ENCODE measurements at places on chromosomes 5 and 9. TPM values are rescaled to one million over a fixed set of nuclear protein-coding genes. Genes with fewer than 3 reads are reported as not detected.
A peak's percentile ranks its signal among the peaks of the same experiment; 100 is the strongest.

GRCh38 chr9:21324047-21324446 lies 11.2 kb downstream of the KLHL9 start:
- DNase-seq = no peak

DNA sequence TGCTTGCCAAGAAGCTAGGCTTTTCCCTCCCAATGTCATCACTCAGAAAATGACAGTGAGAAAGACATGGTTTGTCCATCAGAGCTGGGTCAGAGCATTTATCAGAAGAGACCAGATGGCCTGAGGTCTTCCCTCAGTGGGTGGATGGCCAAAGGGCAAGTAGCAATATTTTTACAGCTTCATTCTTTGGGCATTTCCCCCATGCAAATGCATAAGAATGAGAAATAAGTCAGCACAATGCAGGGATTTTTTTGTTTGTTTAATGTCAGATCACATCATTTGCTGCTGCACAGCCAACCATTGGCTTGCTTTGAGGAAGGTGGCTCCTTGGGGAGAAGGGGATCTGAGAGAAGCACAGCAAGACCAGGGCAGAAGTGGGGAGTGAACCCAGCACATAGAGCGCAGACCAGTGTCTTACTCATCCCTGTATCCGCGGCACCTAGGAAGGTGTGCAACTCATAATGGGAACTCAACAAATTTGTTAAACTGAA lies 209.6 kb downstream of the SEMA6A start:
- DNase-seq = no peak

GRCh38 chr5:137122558-137122957 lies 376.6 kb downstream of the SPOCK1 start:
- no peak for DNase-seq

DNA sequence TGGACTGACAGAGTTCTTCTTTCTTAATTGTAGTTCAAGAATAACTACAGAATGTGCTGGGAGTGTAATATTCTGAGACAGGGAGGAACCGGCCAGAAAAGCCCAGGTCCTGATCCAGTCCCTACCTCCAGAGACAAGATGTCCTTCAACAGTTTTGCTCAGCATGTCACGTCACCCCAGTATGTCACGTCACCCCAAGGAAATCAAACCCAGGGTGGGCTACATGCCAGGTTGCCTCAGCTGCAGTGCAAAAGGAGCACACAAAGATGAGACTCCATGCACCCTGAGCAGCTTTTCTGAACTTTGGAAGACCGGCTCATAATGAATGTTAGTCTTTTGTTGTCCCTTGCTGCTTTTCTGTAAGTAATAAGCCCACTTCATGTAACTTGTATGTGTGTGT lies 25.9 kb upstream of the NIPAL4 start:
- DNase-seq = no peak

DNA sequence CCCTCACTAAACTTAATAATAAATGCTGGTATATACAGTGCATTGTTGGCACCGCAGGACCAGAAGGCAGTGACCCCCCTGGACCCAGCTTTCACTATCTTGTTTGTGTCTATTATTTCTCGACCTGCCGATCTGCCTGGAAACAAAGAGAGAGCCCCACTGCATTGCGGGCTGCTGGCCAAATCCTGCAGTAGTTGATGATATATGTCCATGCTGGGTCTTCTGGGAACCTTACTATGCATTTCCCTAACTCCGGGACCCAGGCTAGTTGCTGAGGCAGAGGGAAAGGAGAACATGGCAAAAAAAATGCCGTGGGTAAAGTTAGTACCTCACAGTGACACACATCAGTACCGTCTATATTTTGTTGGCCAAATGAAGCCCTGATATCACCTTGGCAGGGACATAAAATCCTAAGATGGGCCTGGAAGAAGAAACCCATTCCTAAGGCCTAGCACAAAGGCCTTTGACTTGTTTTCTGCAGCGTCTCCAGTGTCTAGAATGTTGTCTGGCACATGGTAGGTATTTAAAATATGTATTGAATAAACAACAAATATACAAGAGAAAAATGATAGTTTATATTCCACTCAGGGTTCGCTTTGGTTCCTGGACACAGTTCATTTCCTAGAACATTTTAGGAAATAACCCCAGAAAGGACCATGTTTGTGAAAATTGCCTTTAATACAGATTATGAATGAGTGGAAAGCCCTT lies 46.1 kb downstream of the NMUR2 start:
- no peak for DNase-seq

- no peak for DNase-seq
These were observed 482 bp upstream of the TDRD7 start for GRCh38 chr9:97411440-97411788.

DNA sequence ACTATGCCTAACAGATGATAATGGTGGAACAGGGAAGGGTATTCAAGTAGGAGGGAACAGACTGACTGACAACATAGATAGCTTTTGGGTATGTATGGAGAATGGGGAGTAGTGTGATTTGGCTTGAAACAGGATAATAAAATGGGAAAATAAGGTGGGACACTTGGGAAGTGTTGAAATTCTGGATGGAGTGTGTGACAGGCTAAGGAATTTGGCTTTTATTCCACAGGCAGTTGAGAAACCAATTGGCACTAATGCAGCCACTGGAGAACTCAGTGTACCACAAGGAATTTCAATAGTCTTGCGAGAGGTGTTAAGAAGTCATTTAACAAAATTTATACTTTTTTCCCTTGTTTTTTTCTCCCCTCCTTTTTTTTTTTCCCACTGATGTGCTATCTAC lies 153.5 kb upstream of the ELAVL2 start:
- DNase-seq = no peak

GRCh38 chr9:4979239-4979638 lies 5.8 kb upstream of the JAK2 start:
- peak; percentile 21 for DNase-seq

- no peak for DNase-seq
These were observed 1714.1 kb downstream of the EFNA5 start for GRCh38 chr5:105956456-105957196.

DNA sequence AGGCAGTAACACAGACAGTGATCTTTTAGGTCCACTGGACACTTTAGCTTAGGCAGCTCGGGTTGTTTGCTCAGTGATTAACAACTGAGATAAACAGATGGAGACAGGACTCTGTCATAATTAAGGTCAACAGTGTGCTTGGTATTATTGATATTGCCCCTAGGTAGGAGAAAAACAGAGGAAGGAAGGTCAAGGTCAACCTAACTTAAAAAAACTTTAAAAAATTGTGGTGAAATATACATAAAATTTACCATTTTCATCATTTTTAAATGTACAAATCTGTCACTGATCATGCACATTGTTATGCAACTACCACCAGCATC lies 2.1 kb upstream of the HSPA4 start:
- no peak for DNase-seq

- DNase-seq = peak; percentile 33
These were observed 378 bp downstream of the DROSHA start for GRCh38 chr5:31531543-31531887.

GRCh38 chr5:128701301-128701700 lies 163.3 kb upstream of the FBN2 start:
- DNase-seq = no peak

GRCh38 chr9:18910435-18910834 lies 122.6 kb downstream of the SAXO1 start:
- DNase-seq = no peak

GRCh38 chr9:5988265-5988664 lies 27.2 kb downstream of the RANBP6 start:
- DNase-seq = no peak

DNA sequence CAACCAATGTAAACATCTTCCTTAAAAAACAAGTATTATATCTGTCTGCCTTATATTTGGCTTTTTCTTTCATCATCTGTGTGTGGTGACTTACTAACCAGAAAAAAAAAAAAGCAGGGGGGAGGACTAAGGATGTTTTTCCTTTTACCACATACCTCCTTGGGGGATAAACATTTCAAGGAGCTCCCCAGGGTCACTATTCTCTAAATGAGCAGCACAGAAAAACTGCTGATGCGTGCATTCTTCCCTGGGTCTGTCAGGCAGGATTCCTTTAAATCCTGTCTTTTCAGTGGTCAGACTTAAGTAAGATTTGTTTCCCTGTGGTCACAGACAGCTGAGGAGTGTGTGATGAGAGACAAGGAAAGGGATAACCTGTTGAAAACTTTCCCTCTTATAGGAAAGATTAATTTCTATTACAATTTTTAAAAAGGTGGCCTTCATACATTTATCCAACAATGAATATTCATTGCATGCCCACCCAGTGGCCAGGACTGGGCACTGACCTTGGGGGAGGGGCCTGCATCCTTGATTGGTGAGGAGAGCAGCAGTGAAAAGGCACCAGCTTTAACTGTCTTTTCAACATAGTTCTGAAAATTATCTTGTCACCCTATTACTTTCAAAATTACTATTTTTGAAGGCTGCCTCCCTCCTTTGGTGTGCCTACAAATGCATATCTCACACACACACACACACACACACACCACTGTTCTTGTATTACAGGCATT lies 123.1 kb downstream of the TLE4 start:
- DNase-seq = peak; percentile 37

DNA sequence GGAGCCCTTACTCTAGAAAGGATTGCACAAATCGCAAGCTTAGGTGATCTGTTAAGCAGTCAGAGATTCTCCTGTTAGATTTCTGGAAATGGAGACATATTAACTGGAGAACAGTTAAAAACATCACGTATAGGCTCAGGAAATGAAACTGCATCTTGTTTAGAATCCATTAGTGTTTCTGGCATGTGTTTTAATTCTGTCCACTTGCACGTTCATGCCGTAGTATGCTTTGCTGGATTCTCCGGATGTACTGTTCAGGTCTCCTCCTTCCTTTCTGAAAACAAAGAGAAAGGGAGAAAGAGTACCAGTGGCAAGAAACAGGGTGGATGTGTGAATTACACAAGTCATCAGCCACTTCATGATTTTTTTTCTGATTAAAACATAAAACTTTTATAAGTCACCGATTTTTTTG lies 2.5 kb upstream of the RGMB start:
- peak; percentile 57 for DNase-seq

GRCh38 chr9:137762414-137763061 lies 115.0 kb upstream of the CACNA1B start:
- DNase-seq = no peak

DNA sequence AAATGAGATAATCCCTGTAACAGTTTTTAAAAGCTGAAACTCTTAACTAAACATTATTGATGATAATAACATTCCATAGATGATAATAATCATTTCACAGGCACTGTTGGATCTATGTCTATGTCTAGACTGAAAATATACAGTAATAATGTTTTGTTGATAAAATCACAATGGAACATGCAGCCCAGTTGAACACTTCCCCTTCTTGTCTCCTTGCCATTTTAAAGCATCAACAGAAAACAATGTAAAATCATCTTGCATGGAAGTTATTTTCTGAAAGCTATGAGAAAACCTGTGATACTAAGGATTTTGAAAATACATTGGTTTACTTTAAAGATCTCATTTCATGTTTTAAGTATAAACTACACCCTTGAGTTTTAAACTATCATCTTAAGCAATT lies 1.9 kb downstream of the GAPT start:
- DNase-seq = no peak

DNA sequence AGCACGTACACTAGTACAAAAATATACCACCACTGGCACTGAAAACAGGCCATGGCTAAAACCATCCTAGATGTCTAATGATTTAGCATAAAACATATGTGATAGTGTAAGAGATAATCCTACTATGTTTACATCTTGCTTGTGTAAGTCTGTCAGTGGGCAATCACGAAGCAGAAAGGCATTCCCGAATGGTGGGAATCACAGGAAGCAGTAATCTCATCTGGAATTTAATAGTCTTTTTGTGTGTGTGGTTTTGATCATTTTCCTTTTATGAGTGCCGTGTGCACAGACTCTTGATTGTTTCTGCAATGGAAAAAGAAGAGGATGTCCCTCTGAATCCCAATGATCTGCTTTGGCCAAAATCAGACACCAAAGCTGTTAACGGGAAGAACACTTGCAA lies 200.5 kb downstream of the EBF1 start:
- peak; percentile 18 for DNase-seq

GRCh38 chr5:173065155-173065554 lies 9.0 kb downstream of the CREBRF start:
- DNase-seq = no peak

DNA sequence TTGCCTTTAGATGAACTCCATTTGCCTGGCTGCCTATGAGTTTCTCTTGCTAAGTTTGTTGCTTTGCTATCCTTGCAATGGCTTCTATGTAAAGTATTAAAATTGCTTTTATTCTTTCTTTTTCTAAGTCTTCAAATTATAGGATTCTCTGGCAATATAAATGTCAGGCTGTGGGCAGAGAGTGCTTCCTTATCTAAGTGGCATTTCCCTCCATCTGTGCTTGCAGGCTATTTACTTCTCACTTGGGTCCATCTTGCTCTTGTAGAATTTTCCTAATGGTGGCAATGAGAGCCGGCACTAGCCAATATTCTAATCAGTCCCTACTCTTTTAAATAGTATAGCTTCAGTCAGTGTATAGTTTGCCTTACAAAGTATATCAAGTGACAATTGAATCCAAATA lies 63.3 kb downstream of the FAM174A start:
- DNase-seq = no peak

GRCh38 chr9:75715360-75715759 lies 175.1 kb upstream of the PCSK5 start:
- DNase-seq = no peak

DNA sequence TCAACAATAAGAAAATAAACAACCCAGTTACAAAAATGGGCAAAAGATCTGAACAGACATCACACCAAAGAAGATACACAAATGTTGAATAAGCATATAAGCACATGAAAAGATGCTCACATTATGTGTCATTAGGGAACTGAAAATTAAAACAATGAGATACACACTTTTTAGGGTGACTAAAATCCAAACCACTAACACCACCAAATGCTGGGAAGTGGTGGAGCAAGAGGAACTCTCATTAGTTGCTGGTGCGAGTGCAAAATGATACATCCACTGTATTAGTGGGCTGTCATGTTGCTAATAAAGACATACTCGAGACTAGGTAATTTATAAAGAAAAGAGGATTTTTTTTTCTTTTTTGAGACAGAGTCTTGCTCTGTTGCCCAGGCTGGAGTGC lies 329.1 kb downstream of the TMEM38B start:
- no peak for DNase-seq

The MBLAC2 gene
- total RNA-seq = 6.5 TPM

The BTNL8 gene
- not detected for total RNA-seq

The C8G gene
- total RNA-seq = 0.75 TPM

The FRRS1L gene
- 0.41 TPM for total RNA-seq

The PDLIM4 gene
- 8.9 TPM for total RNA-seq

The SECISBP2 gene
- 44.4 TPM for total RNA-seq

The CCDC192 gene
- total RNA-seq = not detected

The C5orf52 gene
- not detected for total RNA-seq

The SPATA31E1 gene
- total RNA-seq = not detected

The GARIN3 gene
- not detected for total RNA-seq

The PCDHA6 gene
- 12.7 TPM for total RNA-seq

The GRAMD2B gene
- 2.6 TPM for total RNA-seq

Measured in A673 (cell line).